ENCODE measurements at places on chromosomes 3 and 15.

DNA sequence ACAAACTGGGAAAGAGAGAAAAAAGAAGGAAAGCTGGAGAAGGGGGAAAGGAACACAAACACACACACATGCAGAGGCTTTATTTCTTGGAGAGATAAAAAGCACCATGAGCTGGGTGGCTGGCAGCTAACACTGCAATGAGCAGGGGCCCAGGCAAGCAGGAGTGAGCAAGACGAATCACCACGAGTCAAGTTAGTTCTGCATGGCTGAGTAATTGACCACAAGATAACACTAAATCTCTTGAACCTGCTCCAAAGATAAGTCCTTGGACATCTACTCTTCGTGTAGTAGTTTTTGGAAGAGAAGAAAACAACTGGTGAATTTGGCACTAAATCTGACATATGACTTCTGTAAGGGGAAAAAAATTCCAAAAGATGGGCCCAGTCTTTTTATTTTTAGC is 100.9 kb downstream of the MYO5A start:
- peak; percentile 6 for DNase-seq

DNA sequence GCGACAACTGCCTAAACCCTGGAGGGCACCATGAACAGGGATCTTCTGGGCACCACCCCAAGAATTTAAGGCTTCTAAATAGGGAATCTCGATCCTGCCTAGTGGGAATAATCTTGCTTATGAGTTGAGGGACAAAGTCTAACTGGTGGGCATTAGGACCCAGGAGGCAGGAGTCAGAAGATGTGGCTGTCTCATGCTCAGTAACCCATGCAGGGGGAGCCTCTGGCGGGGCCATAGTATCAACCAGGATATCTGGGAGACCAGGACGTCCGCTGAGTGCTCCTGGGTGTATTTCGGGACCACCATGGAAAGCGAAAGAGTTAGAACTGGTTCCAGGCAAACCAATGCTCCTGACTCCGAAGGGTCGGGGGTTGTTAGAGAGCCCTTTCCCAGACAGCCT is 356.1 kb downstream of the OTOL1 start:
- no peak for DNase-seq

DNA sequence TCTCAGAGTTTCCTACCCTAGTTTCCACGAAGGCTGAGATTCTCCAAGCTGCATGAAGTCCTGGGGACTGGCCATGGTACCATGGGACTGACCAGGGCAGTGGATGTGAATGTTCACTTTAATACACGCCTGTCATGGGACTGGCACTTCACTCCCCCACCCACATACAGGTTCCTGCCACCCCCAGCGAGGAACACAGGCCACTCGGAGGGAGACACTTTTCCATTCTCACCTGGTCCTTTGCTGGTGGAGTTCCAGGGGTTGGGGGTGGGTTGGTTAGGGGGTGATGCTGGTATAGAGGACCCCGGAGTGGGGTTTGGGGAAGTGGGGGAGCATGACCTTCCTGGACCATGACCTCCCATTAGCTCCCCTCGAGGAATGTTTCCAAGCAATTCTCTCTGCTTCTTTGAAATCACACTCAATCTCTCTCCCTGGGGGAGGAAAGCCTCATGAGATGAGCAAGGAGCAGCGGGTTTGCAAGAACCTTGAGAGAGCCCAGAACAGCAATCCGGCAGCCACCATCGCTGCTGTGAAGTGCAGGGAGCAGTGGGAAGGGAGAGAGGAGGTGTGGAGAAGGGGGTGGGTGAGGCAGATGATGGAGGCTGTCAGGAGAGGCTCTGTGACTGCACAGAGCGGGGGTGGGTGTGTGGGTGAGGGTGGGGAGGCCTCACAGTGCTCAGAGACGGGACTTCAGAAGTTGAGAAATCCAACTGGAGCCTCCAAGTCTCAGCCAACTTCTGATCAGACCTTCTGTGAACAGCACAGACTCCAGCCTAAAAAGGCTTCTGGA is 69.7 kb downstream of the ADCY5 start:
- no peak for DNase-seq

DNA sequence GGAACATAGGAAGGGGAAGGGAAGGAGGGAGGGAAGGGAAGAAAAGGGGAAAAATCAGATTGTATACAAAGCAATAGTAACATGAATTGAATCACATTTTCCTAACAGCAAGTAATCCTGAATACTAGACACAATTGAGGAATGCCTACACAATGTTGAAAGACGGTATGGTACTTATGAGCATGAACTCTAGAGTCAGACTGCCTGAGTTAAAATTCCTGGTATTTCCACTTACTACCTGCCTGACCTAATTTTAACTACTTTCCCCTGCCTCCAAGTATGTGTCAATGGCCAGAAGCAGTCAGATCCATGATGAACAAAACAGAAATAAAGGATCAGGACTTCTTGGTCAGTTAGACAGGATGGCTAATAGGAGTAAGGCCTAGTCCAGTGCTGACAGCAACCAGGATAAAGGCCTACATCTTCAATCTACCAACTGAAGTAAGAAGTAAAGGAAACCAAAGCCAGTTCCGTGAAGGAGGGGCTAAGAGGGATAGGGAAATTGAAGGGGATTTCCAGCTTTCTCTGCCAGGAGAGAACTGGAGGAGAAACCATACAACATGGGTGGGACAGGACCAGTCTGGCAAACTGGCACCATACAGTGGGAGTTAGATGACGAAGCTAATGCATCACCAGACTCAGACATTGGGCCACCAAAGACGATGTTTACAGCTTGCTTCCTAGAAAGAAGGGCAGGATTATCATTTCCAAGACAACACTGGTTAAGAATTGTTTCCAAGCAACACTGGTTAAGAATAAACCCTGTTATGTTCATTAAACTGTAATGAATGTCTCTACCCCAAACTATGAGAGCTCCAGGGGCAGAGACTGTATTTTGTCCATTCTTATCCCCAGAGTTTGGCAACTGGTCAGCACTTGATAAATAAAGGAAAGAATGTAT is 151.6 kb upstream of the UBE2E2 start:
- no peak for DNase-seq

- DNase-seq: no peak
Measured at GRCh38 chr3:134517791-134518190, 31.9 kb downstream of the CEP63 start.

GRCh38 chr15:101827257-101827656 is 15.3 kb downstream of the OR4F15 start:
- DNase-seq: no peak

DNA sequence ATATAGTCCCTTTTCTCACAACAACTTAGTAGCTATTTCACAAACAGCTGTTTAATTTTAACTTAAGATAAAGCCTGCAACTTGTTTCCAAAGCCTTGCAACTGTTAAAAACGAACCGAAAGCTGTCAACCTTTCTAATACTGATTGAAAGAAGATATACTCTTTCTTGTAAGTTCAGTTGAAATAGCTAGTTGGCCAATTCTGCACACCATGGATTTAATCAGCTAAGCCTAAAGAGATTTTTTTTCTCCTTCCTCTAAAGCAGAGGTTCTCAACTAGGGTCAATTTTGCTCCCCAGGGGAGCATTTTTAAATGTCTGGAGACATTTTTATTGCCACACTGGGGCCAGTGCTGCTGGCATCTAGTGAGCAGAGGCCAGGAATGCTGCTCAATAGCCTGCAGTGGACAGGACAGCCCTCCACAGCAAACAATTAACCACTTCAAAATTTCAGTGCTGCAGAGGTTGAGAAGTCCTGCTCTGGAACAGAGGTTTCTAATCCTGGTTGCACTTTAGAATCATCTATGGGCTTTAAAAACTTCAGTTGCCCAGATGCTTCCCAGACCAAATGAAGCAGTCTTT is 26.2 kb downstream of the MINDY4B start:
- peak; percentile 22 for DNase-seq

DNA sequence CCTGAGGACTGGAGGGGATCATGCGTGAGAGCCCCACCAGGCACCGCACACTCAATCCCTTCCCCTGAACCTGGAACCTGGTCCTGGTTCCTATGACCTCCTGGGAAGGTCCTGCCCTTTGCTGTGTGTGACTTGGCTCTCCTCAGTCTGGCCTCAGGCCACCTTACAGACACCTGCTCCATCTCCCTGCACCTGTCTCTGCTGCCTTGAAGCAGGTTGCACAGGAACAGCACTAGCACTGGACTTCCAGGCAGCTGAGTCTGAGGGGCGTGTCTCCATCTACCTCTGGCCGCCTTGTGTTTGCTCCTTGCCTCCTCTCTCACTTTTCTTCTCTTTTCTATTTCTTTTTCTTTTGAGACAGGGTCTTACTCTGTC is 15.4 kb downstream of the PSTPIP1 start:
- DNase-seq: no peak

GRCh38 chr3:40801284-40801741 is 276.6 kb downstream of the ZNF621 start:
- DNase-seq: no peak

DNA sequence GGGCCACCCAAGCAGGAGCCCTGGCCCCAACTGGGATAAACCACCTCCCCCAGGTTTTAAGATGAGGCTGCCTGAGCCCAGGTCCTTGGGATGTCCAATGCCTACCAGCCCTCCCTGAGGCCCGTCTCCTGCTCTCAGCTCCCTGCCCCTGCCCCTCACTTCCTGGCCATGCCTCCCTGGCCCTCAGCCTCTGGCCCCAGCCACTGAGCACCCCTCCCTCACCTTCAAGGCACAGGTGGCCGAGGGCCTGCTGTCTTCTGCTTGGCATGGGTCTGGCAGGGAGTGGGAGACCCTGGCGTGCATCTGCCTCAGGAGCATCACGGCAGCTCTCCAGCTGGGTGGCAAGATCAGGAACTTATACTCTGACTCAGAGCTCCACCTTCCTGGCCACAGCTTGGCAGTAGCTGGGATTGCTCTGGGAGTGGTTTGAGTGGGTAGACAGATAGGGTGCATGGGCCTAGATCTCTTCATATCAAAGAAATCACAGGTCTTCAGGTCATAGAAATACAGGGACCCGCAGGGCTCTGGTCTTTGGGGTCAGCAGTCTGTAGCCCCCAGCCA is at the start of gene PLA2G4E:
Gene PLA2G4E (minus strand): TSS at position 330 of the 561 bp plus-strand sequence. CDS start 12 bp downstream, at position 318.
- DNase-seq: no peak

GRCh38 chr15:39795486-39795885 is 12.8 kb upstream of the FSIP1 start:
- no peak for DNase-seq

- DNase-seq: no peak
Measured at GRCh38 chr3:45730409-45731154, 41.4 kb downstream of the SACM1L start.

GRCh38 chr15:56228854-56229253 is 14.8 kb downstream of the RFX7 start:
- no peak for DNase-seq

DNA sequence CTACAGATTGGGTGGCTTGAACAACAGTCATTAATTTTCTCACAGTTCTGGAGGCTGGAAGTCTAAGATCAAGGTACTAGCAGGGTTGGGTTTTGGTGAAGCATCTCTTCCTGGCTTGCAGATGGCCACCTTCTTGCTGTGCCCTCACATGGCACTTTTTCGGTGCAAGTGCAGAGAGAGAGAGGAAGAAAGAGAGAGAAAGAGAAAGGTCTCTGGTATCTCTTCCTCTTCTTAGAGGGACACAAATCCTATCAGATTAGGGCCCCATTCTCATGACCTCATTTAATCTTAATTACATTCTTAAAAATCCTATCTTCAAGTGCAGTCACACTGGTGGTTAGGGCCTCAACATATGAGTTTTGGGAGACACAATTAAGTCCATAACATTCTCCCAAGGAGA is 167.1 kb downstream of the NFKBIZ start:
- no peak for DNase-seq

- no peak for DNase-seq
Measured at GRCh38 chr3:132267391-132267993, 49.7 kb upstream of the ACP3 start.

- no peak for DNase-seq
Measured at GRCh38 chr3:44885618-44886017, 11.2 kb downstream of the TGM4 start.

- DNase-seq: peak; percentile 70
Measured at GRCh38 chr3:39362812-39363211, 20.4 kb upstream of the SLC25A38 start.

DNA sequence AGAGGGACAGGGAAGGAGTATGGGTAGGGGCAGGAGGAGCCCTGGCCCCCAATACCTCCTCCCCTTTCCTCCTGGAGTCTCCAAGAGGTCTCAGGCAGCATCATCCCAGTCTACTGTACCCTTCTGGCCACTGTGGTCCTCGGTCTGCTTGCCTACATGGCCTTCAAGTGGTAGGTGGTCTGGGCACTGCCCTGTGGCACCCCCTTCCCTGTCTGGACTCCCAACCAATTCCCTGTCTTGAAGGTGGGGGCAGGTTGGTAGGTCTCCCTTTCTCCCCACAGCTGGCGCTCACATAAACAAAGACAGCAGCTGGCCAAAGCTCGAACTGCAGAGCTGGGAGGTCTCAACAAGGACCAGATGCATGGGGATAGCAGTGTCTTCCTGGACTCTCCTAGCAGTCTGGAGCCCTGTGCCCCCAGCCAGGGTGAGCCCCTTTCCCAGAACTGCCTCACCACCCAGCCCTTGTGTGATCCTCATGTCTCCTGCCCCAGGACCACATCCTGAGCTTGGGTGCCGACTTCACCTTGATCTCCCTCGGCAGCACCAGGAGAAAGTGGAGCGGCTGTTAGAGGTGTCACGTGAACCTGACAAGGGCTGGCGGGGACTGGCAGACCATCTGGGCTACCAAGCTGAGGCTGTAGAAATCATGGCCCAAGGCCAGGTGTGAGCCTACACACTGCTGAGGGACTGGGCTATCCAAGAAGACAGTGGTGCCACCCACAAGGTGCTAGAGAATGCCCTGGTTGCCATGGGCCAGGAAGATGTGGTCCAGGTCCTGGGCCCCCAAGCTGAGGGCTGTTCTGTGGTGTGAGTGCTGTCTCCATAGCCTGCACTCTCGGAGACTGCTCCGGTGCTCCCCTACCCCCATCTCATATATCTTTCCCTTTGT is 33.1 kb downstream of the NBEAL2 start:
- DNase-seq: no peak

GRCh38 chr3:68403741-68404140 is 528.6 kb downstream of the TAFA4 start:
- no peak for DNase-seq

- DNase-seq: no peak
Measured at GRCh38 chr3:81952141-81952540, 190.7 kb upstream of the GBE1 start.

DNA sequence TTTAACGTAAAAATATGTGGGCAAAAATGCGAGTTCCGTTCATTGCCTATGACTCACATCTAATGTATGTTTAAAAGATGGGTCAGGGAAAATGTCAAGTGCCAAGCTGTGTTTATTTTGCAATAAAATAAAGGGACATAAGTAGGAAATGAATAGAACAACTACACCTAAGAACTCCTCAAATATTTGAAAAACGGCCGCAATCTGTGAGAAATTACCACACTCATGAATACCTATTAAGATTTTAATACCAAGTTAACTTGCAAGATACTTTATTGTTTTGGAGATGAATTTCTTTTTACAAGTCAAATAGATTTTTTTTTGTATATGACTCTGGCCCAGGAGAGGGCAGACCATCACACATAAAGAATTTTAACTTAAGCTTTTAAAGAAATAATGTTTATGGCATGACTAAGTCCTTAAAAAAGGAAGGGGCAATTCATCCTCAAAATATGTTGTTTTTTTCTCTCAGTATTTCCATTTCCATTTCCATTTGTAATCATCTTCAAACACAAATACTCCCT is 152.7 kb downstream of the SUCNR1 start:
- peak; percentile 68 for DNase-seq

Data from NCI-H1417 (cell line).